ENCODE measurements at places on chromosomes 13 and 19.

GRCh38 chr19:1453525-1454364 is 3.8 kb downstream of the APC2 start:
- peak; percentile 99 for DNase-seq

GRCh38 chr13:112894673-112895481 is 74.1 kb upstream of the MCF2L start:
- no peak for DNase-seq

GRCh38 chr19:3538258-3538929 is 580 bp upstream of the TEKTIP1 start:
- no peak for DNase-seq

GRCh38 chr13:113509989-113510388 is 19.5 kb upstream of the DCUN1D2 start:
- DNase-seq, result no peak

DNA sequence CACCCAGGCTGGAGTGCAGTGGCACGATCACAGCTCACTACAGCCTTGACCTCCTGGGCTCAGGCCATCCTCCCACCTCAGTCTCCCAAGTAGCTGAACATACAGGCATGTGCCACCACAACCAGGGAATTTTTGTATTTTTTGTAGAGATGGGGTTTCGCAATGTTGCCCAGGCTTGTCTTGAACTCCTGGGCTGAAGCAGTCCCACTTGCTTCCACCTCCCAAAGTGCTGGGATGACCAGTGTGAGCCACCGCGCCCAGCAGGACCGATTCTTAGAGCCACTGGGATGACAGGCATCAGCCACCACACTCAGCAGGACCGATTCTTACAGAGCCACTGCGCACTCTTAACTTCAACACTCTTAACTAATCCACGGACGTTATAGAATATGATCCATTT is 54.9 kb upstream of the RANBP3 start:
- DNase-seq, result no peak

GRCh38 chr19:798415-799075 is 1.3 kb downstream of the PTBP1 start:
- no peak for DNase-seq

GRCh38 chr13:73671011-73671410 is 463.2 kb downstream of the KLF12 start:
- no peak for DNase-seq

GRCh38 chr13:24232474-24232873 is 72.0 kb downstream of the SPATA13 start:
- DNase-seq, result no peak

DNA sequence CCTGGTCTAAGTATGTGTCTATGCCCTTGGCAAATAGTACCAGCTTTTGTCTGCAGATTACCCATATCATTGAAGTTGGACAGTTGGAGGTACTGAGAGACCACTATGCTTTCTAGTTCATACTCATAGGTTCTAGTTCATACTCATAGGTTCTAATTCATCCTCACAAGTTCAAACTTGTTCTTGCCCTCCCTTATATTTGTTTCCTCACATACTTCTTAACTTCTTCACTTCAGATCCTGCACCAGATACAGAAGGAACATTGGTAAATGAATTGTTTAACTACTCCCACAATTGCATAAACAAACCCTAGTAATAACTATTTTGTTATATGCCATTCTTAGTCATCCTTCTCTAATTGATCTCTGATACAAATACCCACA is 172.2 kb downstream of the SLITRK1 start:
- no peak for DNase-seq

DNA sequence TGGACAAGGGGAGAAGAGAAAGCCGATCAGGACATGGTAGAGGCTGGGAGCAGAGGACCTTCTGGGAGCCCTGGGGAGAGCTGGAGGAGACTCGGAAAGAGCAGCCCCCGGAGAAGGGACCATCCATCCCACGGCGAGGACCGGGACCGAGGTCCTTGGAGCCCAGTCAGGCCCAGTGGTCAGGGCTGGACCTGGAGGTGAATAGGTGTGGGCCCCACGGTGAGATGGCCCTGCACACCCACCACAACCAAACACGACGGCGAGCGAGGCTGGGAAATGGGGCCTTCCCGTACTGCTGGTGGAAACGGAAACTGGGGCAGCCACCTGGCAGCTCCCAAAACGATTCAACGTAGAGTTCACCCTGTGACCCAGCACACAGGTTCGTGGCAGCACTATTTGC is 3.7 kb upstream of the NTN5 start:
- no peak for DNase-seq

GRCh38 chr13:42076309-42076713 is 27.9 kb downstream of the DGKH start:
- no peak for DNase-seq

- DNase-seq, result peak; percentile 75
These were observed 13.1 kb downstream of the DNM2 start for GRCh38 chr19:10730932-10731331.

DNA sequence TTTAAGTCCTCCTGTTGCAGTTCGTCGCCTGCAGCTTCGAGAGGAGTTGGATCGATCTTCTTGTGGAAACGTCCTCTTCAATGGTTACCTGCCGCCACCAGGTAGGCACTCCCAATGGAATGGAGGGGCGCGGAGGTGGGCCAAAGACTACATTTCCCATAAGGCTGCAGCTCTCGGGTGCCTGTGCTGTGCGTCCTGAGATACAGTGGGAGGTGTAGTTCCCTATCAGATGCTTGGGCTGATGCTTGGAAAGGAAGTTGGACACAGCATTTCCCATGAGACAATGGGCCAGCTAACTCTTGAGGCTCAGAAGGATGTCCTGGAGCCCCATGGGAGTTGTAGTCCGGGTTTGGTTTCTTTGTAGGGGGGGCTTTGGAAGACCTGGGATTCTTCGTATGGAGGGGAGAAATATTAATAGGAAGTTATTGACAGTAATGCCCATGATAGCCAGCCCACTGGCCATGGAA is 1.8 kb downstream of the SHKBP1 start:
- no peak for DNase-seq

GRCh38 chr19:29531458-29532025 is 5.7 kb downstream of the VSTM2B start:
- no peak for DNase-seq

DNA sequence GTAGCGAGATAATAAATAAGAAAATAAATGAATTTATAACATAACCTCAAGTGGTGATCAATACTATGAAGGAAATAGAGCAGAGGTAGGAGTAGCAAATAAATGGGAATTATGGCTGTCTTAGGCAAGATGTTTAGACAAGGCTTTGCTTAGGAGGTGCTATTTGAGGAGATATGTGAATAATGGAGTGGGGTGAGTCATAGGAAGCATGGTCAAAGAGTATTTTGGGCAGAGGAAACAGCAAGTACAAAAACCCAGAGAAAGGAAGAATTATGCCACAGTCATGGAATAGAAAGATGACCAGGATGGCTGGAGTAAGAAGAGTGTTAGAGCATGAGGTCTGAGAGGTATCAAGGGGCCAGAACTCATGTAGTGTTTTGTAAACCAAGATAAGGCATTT is 33.6 kb upstream of the LPAR6 start:
- DNase-seq, result no peak

- no peak for DNase-seq
These were observed 89.4 kb upstream of the TSHZ3 start for GRCh38 chr19:31438401-31439269.

GRCh38 chr19:45553464-45553863 is 31.1 kb downstream of the OPA3 start:
- no peak for DNase-seq

GRCh38 chr13:50712881-50713280 is 130.6 kb downstream of the DLEU7 start:
- DNase-seq, result no peak

GRCh38 chr19:54485851-54486250 is 12.8 kb upstream of the CDC42EP5 start:
- no peak for DNase-seq

DNA sequence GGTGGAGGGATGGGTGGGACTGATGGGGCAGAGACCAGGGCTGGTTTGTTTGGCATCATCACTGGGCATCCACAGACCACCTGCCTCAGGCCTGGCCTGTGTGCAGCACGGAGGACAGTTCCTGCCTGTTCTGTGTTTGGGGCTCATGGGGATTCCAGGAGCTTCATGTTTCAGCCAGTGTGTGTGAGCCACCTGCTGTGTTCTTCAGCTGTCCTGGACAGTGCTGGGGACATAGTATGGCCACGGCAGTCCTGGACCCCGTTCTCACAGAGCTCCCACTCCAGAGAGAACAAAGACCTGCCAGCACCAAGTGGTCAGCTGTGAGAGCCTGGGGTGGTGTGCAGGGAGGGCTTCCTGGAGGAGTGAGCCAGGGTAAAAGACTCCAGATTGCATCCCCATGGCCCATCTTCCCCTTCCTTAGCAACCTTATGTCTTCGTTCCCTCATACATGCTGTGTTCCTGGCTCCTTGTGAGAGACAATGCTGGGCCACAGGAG is 2.0 kb upstream of the CCDC97 start:
- DNase-seq, result no peak

DNA sequence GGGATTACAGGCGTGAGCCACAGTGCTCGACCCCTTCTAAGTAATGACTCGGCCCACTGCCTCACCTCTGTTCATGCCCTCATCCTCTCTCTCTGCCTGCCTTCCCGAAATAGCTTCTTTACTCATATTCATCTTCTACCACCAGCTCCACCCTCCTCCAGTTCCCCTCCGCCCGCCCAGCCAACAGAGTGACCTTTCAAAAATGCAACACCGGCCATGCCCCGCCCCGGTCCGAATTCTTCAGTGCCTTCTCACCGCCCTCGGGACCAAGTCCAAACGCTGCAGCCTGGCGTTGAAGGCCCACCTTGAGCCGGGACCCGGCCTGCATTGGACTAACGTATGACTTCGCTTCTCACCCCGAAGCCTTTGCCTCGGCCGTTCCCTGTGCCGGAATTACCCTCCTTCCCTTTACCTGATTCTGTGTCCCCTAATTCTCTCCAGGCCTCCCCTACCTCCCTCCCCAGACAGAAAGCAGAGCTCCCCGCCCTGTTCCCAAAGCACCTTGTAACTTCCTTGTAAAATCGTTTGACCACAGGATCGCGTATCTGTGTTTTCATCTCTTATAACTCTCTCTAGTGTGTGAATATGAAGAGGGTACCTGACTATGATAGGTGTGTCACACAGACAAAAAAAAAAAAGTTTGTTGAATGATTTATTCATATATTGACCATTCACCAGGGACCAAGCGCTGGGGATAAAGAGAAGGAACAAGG is 8.1 kb upstream of the MUC16 start:
- no peak for DNase-seq

GRCh38 chr13:102028868-102029267 is 373.0 kb downstream of the FGF14 start:
- DNase-seq, result no peak

GRCh38 chr13:113526466-113527220 is 36.1 kb upstream of the DCUN1D2 start:
- DNase-seq, result no peak

- DNase-seq, result peak; percentile 24
These were observed at the start of gene HTR2A for GRCh38 chr13:46896341-46897137. TSS of gene HTR2A (minus strand) at chr13:46897053. CDS start at chr13:46895906, 1,147 bp downstream.

GRCh38 chr19:19062454-19063182 is 1.2 kb upstream of the SLC25A42 start:
- DNase-seq, result no peak

GRCh38 chr13:92842145-92842544 is 384.5 kb upstream of the GPC6 start:
- no peak for DNase-seq

DNA sequence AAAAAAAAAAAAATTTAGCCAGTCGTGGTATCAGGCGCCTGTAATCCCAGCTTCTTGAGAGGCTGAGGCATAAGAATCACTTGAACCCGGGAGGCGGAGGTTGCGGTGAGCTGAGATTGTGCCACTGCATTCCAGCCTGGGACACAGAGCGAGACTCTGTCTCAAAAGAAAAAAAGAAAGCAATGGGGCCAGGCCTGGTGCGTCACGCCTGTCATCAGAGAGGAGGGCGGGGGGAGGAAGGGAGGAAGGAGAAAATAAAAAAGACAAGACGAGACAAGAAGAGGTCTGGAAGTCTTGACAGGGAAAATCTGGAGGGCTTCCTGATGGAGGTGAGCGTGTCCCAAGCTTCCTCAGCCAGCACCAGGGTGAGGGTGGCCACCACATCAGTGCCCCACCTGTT is 54.9 kb upstream of the PTPRS start:
- no peak for DNase-seq

GRCh38 chr19:13665125-13665905 is 99.0 kb upstream of the MRI1 start:
- no peak for DNase-seq

DNA sequence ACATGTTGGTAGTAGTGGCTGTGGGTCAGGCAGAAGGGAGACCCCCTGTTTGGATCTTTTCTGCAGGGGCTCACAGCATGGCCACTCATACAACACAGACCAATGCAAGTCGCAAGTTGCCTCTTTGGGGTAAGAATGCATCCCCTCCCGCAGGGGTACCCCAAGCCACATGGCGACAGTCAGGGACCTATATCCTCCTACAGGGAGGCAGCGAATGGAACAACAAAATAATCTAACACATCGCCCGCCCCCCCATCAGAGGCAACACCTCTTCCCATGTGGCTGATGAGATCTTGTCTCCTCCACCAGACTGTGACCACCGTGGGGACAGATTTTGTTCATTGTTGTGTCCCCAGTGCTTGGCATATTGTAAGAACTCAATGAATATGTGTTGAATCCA is 40.7 kb upstream of the PNMA8B start:
- DNase-seq, result no peak

GRCh38 chr13:20363603-20364002 is 131.5 kb upstream of the GJB6 start:
- peak; percentile 19 for DNase-seq

DNA sequence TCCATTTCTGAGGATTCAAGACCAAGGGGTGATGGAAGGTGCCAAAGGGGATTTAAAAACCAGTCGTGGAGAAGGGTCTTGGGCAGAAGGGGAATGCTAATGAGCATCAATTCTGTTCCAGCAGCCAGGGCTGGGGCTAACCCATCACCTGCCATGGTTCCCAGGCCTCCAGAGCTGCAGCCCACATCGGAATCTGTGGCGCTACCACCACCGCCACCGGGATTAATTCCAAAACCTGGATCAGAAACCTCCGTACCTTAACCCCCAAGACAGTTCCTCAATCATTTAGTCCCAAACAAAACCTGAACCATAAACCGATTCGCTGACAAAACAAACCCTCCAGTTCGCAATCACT is 583 bp downstream of the ZNF615 start:
- DNase-seq, result no peak

- DNase-seq, result no peak
These were observed 52.7 kb downstream of the MYO16 start for GRCh38 chr13:108681986-108682575.

- DNase-seq, result no peak
These were observed 12.1 kb downstream of the SLC25A15 start for GRCh38 chr13:40801255-40802217.

DNA sequence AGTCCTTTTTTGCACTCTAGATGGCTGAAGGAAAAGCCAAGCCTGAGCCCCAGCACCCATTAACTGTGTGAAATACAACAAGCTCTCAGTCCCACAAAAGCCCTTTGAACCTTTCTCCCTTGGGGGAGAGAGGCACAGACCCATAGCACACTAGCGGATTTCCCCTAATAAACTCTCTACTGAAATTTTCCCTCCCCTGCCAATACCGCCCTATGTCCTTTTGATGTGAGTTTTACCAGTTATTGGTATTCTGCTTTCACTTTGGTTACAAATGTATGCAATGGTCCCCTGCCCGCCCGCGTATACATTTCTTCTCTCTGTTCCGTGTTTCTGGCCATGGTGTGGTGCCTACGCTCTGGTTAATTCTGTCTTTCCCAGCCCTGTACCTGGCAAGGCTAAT is 54.0 kb upstream of the MYO16 start:
- DNase-seq, result no peak
